ENCODE measurements at places on chromosomes 16 and 17.

GRCh38 chr17:70493277-70493874 lies 324.0 kb downstream of the KCNJ2 start:
- DNase-seq: no peak

GRCh38 chr17:58081646-58082340 lies 1.4 kb upstream of the DYNLL2 start:
- no peak for DNase-seq

- no peak for DNase-seq
These were observed 104.9 kb downstream of the AXIN2 start for GRCh38 chr17:65456368-65457151.

DNA sequence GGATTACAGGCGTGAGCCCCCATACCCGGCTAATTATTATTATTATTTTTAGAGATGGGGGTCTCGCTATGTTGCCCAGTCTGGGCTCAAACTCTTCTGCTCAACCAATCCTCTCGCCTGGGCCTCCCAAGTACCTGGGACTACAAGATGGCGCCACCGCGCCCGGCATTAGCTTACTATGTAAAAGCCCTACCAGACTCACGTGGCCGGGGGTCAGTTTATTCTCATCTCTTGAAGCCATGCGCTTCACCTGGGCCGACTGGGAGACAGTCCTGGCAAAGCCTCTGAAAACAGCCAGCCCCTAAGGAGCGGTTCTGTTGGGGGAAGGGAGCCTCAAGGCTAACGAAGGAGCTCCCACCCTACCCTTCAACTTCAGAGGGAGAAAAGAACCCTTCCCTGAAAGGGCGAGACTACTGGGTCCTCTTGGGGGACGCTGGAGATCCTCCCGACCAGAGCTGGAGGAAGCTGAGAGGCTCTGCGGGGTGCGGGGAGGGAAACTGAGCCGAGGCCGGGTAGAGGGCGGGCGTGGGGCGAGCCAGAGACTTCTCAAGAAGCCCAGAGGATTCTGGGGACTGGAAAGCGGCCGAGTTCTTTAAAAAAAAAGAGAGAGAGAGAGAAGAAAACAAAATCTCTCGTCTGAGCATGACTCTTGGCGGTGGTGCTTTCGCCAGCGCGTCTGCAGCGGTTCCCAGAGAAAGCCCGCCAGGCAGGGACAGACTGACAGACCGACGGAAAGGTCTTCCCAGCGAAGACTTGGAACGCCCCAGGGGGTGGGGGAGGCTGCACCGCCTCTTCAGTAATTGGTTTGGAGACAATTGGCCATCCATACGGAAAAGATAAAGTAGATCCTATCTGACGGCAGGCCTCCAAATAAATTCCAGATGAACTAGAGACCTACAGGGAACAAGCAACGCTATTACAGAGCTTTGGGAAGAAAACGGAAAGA lies 5.6 kb upstream of the TUBG2 start:
- DNase-seq: no peak

- DNase-seq: no peak
These were observed 6.9 kb downstream of the RGS9 start for GRCh38 chr17:65143889-65144604.
